ENCODE measurements at places on chromosomes 11 and 22. TPM values are rescaled to one million over a fixed set of nuclear protein-coding genes. Genes with fewer than 3 reads are reported as not detected.

DNA sequence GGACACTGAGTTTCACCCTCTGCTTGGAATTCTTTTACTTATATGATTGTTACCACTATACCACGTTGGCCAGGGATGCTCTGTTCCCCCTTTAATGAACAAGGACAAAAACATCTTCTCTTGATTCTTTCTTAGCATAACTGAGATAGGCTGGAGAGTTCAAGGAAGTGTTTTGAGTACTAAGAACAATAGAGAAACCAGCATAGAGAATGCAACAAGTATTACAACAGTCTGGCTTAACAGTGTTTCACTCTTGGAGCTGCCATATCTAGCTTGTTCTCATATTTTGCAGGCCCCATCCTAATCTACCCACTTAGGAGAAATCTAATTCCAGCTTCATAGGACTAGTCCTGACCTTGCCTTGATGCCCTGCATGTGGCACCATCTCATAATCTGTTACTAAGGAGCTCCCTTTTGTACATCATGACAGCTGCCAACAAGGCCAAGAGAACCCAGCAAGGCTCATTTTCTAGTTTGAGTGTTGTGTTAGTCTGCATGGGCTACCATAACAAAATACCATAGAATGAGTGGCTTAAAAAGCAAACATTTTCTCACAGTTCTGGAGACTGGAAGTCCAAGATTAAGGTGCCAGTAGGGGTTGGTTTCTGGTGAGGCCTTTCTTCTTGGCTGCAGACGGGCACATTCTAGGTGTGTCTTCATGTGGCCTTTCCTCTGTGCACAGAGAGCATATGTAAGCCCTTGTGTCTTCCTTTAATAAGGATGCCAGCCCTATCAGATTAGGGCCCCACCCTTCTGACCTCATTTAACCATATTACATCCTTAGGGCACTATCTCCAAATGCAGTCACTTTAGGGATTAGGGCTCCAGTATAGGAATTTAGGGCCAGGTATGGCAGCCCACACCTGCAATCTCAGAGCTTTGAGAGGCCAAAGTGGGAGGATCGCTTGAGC lies 37.8 kb downstream of the PACS1 start:
- H3K4me3 ChIP-seq: no peak overlapping the region
- no peak for DNase-seq
- H3K27me3 ChIP-seq: no peaks in the 10 kb centered on the region
- no peaks in the 10 kb centered on the region for H3K36me3 ChIP-seq
- peaks cover 9% of the 10 kb centered on the region for H3K4me1 ChIP-seq

GRCh38 chr11:2305140-2305778 lies 3.4 kb downstream of the TSPAN32 start:
- peaks cover 6% of the 10 kb centered on the region for H3K4me1 ChIP-seq
- peak; percentile 94 for DNase-seq
- no peak overlapping the region for H3K4me3 ChIP-seq
- H3K27me3 ChIP-seq: no peaks in the 10 kb centered on the region

GRCh38 chr11:95070471-95070870 lies 3.8 kb downstream of the SRSF8 start:
- peaks cover 2% of the 10 kb centered on the region for H3K36me3 ChIP-seq
- peaks cover 16% of the 10 kb centered on the region for H3K4me1 ChIP-seq
- DNase-seq: no peak
- H3K4me3 ChIP-seq: no peak overlapping the region
- no peaks in the 10 kb centered on the region for H3K27me3 ChIP-seq
- no peak overlapping the region for H3K27ac ChIP-seq

- no peak overlapping the region for H3K27ac ChIP-seq
- DNase-seq: peak; percentile 55
- H3K4me1 ChIP-seq: no peaks in the 10 kb centered on the region
- peaks cover 2% of the 10 kb centered on the region for H3K27me3 ChIP-seq
- H3K36me3 ChIP-seq: no peaks in the 10 kb centered on the region
These were observed 113.1 kb upstream of the B3GAT1 start for GRCh38 chr11:134524896-134525845.

DNA sequence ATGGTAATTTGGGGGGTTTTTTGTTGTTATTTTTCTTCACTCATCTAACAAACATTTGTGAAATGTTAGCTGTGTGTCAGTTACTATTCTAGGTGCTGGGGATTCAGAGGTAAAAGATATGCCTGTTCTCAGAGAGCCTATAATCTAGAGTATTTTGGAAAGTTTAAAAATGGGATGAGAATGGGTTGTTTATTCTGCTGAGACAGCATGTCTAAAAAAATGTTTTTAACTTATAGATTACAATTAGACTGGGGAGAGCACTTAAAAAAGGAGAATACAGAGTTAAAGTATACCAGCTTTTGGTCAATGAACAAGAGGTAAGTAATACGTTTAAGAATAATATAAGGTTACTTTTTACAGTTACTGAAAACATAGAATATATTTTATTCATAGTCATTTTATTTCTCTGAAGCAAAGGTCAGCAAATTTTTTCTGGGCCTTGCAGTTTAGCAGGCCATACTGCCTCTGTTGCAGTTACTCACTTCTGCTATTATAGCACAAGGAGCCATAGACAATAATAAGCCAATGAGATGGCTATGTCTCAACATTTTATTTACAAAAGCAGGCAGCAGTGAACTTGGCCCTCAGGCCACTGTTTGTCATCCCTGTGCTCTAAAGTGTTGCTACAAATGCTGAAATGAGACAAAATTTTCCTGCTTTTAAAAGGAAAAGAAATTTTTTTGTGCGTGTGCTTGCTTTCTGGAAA lies 60.0 kb downstream of the DKK3 start:
- no peak for DNase-seq
- H3K4me1 ChIP-seq: no peaks in the 10 kb centered on the region
- no peak overlapping the region for H3K27ac ChIP-seq
- no peak overlapping the region for H3K4me3 ChIP-seq
- no peaks in the 10 kb centered on the region for H3K27me3 ChIP-seq
- H3K36me3 ChIP-seq: peaks cover 10% of the 10 kb centered on the region

GRCh38 chr22:40042312-40042711 lies 47.6 kb downstream of the FAM83F start:
- DNase-seq: no peak
- H3K36me3 ChIP-seq: no peaks in the 10 kb centered on the region
- H3K4me1 ChIP-seq: peaks cover 13% of the 10 kb centered on the region
- H3K4me3 ChIP-seq: no peak overlapping the region
- H3K27me3 ChIP-seq: no peaks in the 10 kb centered on the region

- H3K27ac ChIP-seq: no peak overlapping the region
- H3K4me3 ChIP-seq: peak overlapping the region; percentile 63
- H3K27me3 ChIP-seq: no peaks in the 10 kb centered on the region
- DNase-seq: peak; percentile 72
- no peaks in the 10 kb centered on the region for H3K4me1 ChIP-seq
These were observed 1.2 kb downstream of the FBLN1 start for GRCh38 chr22:45503816-45504372.

DNA sequence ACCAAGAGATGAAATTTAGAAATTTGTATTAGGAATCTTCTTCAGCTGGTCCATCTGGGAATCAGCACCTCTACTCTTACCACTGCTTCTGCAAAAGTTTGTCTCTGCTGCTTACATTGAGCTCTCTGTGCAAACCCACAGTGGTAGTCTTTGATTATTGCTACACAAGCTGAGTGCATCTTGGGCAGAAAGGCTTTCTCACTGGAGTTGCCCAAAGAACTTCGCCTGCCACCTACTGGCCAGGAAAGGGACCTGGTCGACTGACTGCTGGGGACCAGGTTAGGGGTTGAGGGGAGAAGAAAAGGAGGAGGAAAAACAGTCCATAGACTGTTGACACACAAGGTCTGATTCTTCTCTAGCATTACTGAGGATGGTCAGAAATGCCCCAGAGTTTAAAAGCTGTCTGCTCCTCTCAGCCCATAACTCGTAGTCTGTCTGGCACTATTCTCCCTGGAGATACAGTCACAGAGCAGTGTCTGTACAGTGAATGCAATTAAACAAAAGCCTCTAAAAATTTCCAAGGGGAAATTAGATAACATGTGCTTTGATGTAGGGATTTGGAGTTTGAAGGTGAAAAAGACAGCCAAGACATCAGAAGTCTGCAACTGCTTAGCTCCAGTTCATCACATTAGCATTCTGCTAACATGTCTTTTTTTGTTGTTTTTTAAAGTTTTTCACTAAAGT lies 215.0 kb upstream of the CTSC start:
- no peak overlapping the region for H3K27ac ChIP-seq
- H3K4me3 ChIP-seq: no peak overlapping the region
- DNase-seq: no peak
- no peaks in the 10 kb centered on the region for H3K36me3 ChIP-seq

Gene TRPT1
- total RNA-seq: 39.2 TPM

Gene PDE2A
- total RNA-seq: 42.0 TPM

Gene MUC5B
- total RNA-seq: 0.38 TPM
